HFFc6 (cell line): ENCODE measurements at places on chromosomes 16 and 17. TPM values are rescaled to one million over a fixed set of nuclear protein-coding genes. Genes with fewer than 3 reads are reported as not detected.

- DNase-seq = no peak
- H3K27ac ChIP-seq = no peak overlapping the region
- H3K36me3 ChIP-seq = no peaks in the 10 kb centered on the region
- peaks cover 11% of the 10 kb centered on the region for H3K4me1 ChIP-seq
- no peak overlapping the region for H3K4me3 ChIP-seq
Measured at GRCh38 chr17:45424769-45425124, 7.9 kb downstream of the ARHGAP27 start.

DNA sequence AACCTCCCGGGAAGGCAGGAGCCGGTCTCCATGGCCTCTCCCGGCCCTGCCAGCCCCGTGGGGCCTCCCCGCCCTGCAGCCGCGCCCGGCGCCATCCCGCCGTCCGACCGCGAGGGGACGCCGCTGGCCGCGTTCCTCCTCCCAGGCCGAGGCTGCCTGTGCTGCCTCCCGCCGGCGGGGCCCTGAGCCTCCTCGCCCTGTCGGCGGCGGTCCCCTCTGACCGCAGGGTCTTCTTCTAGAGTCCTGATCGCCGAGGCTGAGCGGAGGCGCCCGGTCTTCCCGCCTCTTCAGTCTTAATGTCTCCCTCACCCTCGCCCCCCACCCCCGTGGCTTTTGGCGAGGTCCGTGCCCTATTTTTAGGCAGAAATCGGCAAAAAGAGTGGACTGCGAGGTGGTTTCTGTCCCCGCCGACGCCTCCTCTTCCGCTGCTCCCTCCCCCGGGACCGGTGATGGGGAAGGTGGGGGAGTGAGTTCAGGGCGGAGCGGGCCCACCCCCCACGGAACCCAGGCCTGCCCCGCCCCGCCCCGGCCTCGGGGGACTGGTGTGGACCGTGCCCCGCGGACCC lies 794 bp upstream of the CPNE7 start:
- DNase-seq = peak; percentile 63
- H3K27me3 ChIP-seq = peaks cover 4% of the 10 kb centered on the region
- H3K4me3 ChIP-seq = peak overlapping the region; percentile 80
- H3K4me1 ChIP-seq = no peaks in the 10 kb centered on the region

DNA sequence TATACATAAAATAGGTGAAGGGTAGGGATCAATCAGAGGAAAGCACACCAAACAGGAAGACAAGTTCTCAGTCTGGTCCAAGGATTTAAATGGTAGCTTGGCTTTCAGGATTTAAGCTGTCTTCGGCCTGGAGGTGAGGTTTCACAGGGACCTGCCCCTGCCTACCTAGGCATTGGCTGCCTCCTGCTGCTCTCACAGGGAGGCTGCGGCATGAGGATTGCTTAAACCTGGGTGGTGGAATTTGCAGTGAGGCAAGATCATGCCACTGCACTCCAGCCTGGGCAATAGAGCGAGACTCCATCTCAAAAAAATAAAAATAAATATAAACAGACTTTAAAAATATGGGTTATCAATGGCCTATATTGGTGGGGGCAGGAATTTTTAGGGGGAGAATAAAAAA lies 114.5 kb downstream of the GAS7 start:
- peaks cover 3% of the 10 kb centered on the region for H3K27me3 ChIP-seq
- no peak overlapping the region for H3K27ac ChIP-seq
- H3K36me3 ChIP-seq = no peaks in the 10 kb centered on the region

DNA sequence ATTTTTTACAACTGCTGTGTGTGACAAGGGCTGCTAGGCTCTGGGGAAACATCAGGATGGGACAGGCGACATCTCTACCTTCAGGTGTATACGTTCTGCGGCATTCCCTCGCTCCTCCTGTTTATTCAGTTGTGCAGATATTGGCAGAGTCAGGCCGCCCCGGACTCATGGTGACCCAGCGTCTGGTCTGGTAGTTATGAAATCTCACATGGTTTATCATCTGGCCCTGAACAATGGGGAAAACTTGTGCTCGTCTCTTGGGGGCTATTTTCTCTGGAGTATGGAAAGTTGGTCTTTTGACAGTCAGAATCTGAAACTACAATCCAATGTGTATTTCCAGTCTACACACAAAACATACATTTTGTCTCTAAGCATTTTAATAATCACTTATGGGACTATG lies 3.3 kb downstream of the MARCHF10 start:
- H3K27ac ChIP-seq = peak overlapping the region; percentile 91
- H3K4me3 ChIP-seq = peak overlapping the region; percentile 74
- H3K27me3 ChIP-seq = peaks cover 3% of the 10 kb centered on the region

Gene SLC22A31
- not detected in 3 replicates for total RNA-seq

GRCh38 chr16:79950932-79951719 lies 350.6 kb upstream of the MAF start:
- no peak overlapping the region for H3K27ac ChIP-seq
- H3K4me3 ChIP-seq = no peak overlapping the region
- H3K4me1 ChIP-seq = no peaks in the 10 kb centered on the region
- no peak for DNase-seq
- no peaks in the 10 kb centered on the region for H3K27me3 ChIP-seq

GRCh38 chr16:85249418-85250146 lies 137.3 kb upstream of the CIBAR2 start:
- H3K27me3 ChIP-seq = peaks cover 3% of the 10 kb centered on the region
- H3K4me1 ChIP-seq = peaks cover 16% of the 10 kb centered on the region
- H3K27ac ChIP-seq = no peak overlapping the region
- H3K36me3 ChIP-seq = no peaks in the 10 kb centered on the region

Gene KCNG4
- total RNA-seq = not detected in 3 replicates

GRCh38 chr17:17811381-17812210 lies 25.2 kb downstream of the SREBF1 start:
- no peaks in the 10 kb centered on the region for H3K4me1 ChIP-seq
- H3K27ac ChIP-seq = peak overlapping the region; percentile 26; the same call in 1 of the 2 replicates
- H3K36me3 ChIP-seq = no peaks in the 10 kb centered on the region; the same call in 1 of the 2 replicates
- no peak overlapping the region for H3K4me3 ChIP-seq
- no peak for DNase-seq

GRCh38 chr17:62866471-62866870 lies 58.4 kb upstream of the MARCHF10 start:
- H3K4me3 ChIP-seq = no peak overlapping the region
- DNase-seq = no peak
- H3K27me3 ChIP-seq = peaks cover 13% of the 10 kb centered on the region
- H3K27ac ChIP-seq = no peak overlapping the region
- H3K36me3 ChIP-seq = no peaks in the 10 kb centered on the region

GRCh38 chr16:9114112-9114511 lies 22.7 kb downstream of the HAPSTR1 start:
- peaks cover 7% of the 10 kb centered on the region for H3K27me3 ChIP-seq
- H3K4me1 ChIP-seq = peaks cover 100% of the 10 kb centered on the region
- peak overlapping the region; percentile 63 for H3K27ac ChIP-seq
- no peak for DNase-seq
- peak overlapping the region; percentile 13 for H3K4me3 ChIP-seq

Gene KIF19
- not detected in 3 replicates for total RNA-seq

GRCh38 chr16:30996324-30996984 lies 11.4 kb downstream of the HSD3B7 start:
- no peak for DNase-seq
- H3K27me3 ChIP-seq = no peaks in the 10 kb centered on the region; the same call in 1 of the 2 replicates
- peak overlapping the region; percentile 92 for H3K4me3 ChIP-seq
- peaks cover 48% of the 10 kb centered on the region for H3K4me1 ChIP-seq
- H3K27ac ChIP-seq = peak overlapping the region; percentile 96
